SK-N-SH treated with all-trans-retinoic acid at 6 μM for 48 hours (cell line): ENCODE measurements at places on chromosomes 1 and 21.

DNA sequence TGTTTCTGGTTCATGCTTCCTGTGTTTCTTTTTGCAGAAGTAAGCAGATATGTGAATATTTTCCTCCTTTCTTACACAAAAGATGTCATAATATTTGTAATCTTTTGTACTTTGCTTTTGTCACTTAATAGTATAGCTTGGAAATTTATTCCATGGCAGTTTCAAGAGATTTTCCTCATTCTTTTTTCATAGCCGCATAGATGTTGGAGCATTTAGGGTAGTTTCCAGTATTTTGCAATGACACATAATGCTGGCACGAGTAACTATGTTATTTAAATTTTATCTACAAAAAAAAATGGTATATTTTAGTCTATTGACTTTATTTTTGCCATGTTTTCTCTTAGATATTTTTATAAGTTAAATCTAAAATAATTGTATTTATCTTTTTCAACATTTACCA is 40.7 kb downstream of the AGO3 start:
- no peak for ATAC-seq

DNA sequence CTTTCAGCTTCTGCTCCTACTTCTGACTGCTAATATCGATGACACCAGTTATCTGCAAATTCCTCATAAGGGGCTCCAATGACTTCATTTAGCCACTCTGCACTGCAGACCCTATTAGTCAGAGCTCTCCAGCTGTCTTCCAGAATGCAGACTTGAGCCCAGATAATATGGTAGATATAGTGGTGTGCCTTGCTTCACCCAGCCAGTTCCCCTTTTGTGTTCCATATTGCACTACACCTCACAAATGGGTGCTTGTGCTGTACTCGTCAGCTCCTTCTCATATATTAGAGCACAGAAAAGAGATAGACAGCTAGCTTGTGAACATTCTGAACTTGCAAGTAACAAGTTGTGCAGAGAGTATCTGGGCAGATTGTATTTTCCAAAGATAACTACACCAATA is 23.7 kb upstream of the COG2 start:
- ATAC-seq, result no peak

- no peak for ATAC-seq
These were observed 33.4 kb downstream of the MNDA start for GRCh38 chr1:158864595-158864994.

DNA sequence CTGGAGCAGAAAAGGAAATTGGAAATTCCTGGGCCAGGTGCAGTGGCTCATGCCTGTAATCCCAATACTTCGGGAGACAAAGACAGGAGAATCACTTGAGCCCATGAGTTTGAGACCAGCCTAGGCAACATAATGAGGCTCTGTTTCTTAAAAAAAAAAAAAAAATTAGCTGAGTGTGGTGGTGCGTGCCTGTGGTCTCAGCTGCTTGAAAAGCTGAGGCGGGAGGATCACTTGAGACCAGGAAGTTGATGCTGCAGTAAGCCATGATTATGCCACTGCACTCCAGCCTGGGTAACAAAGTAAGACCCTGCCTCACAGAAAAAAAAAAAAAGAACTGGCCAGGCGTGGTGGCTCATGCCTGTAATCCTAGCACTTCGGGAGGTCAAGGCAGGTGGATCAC is 56.7 kb downstream of the SRSF11 start:
- no peak for ATAC-seq

- no peak for ATAC-seq
These were observed 101.7 kb downstream of the ESRRG start for GRCh38 chr1:216621536-216621935.

DNA sequence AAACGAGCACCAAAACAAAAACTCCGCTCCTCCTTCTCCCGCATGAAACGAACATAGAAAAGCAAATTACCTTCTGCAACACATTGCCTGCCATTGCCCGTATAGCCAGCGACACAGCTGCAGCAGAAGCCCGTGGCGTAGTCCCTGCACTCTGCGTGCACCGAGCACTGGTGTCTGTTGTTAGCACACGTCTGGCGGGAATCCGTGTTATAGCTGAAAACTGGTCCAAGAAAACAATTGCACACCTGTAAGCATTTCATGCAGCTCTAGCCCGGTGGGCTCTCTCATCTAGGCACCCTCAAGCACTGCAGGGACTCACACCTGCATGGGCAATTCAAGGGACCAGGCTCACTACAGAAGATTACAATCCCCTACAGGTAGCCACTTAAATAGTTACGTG is 26.9 kb downstream of the NID1 start:
- no peak for ATAC-seq

- ATAC-seq, result peak; percentile 89
These were observed 22.7 kb downstream of the SLX9 start for GRCh38 chr21:44962403-44962966.

DNA sequence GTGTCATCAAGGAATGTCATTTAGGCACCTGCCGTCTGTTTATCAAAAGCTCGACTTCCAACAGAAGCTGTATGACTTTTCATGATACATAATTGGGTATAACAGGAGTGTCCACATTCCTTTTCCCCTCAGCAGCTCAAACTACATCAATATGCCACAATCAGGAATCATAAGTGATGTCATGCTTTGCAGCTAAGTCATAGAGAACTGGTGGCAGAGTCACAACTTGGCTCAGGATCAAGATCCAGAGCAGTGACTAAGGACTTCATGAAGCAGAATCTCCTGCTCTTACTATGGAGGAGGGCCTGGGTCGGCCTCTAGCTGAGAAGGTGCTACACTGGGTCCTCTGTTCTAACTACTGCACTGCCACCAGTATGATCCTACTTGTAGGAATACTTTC is 36.5 kb upstream of the AGBL4 start:
- ATAC-seq, result no peak

- ATAC-seq, result peak; percentile 92
These were observed at the start of gene NGF for GRCh38 chr1:115337633-115338456. NGF (minus strand) TSS chr1:115338249; CDS start chr1:115286795, 51,454 bp downstream.

GRCh38 chr1:181202986-181203555 is 114.6 kb downstream of the IER5 start:
- no peak for ATAC-seq

- no peak for ATAC-seq
These were observed 20.4 kb downstream of the THAP3 start for GRCh38 chr1:6645018-6645417.

- ATAC-seq, result peak; percentile 65
These were observed 27.8 kb downstream of the ECE1 start for GRCh38 chr1:21262293-21263051.

DNA sequence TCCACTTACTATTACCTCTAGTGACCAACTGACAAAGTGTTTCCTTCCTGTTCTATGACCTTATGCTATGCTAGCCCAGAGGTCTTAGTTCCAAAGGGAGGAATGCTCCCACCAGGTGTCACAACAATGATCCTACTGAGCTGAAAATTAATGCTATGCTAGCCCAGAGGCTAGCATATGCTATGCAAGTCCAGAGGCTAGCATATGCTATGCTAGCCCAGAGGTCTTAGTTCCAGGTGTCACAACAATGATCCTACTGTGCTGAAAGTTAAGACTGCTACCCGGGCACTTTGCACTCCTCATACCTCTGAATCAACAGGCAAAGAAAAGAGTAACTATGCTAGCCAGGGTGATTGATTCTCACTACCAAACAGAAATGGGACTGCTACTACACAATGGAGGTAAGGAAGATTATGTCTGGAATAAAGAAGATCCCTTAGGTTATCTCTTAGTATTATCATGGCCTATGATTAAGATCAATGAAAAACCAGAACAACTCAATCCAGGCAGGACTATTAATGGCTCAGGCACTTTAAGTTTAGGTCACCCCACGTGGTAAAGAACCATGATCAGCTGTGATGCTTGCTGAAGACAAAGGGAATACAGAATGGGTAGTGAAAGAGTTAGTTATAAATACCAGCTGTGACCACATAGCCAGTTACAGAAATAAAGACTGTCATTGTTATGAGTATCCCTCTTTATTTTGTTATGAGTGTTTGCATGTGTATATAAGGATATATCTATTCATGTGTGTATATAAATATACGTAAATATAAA is 114.1 kb downstream of the CSMD2 start:
- no peak for ATAC-seq

DNA sequence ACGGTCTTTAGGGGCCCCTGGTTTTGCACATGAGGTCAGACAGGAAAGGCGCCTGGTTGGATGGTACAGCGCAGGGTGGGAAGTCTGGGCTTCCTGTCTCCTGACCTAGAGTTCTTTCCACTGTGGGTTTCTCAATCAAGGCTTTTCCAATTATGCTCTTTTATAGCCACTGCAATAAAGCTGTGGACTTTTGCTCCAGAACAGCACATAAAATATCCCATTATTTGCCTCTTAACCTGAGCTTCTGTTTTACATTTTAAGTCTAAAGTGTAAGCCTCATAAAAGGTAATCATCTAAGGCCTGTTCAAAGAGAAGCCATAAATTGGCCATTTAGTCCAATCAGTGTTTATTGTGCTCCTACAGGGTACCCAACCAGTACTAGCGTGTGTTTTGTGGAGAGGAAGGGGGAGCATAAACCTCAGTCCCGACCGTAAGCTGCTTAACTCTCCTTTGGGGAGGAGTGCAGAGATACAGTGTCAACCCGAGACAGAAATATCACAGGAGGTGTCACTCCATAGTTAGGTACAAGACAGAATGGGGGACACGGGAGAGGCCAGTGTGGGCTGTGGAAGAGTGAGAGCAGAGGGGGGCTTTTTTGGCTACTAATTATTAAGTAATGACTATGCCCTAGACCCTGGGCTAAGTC is 270.0 kb downstream of the TRABD2B start:
- no peak for ATAC-seq

DNA sequence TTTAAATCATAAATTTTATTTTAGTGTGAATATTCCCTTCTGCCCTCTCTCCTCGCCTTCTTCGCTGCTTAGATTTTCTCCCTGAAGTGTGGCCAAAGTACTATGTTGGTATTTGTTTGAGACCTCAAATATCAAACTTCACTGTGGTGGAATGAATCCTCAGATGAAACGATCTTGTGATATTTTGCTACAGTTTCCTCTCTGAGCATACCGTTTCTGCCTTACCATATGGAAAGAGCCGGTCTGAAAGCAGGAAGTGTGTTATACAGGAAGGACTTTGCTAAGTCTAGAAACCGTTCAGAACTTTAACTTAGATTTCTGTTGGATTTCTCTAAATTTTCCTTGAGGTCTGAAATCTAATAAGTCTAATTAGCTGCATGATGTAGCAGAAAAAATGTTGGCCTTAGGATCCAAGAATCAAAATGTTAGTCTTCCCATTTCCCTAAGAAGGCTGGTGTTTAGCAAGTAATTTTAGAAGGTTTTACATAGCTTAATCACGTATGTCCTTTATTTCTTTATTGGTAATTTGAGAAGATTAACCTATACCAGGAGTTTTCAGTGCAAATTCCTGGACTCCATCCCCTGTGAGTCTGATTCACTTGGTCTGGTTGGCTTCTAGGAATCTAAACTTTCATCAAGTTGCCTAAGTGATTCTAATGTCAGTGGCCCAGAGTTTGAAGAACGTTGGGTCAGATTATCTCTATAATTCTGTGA is 30.7 kb downstream of the SDCCAG8 start:
- ATAC-seq, result peak; percentile 66

- ATAC-seq, result peak; percentile 94
These were observed 10.7 kb downstream of the FMOD start for GRCh38 chr1:203340112-203340790.

GRCh38 chr1:200518524-200518923 is 102.0 kb downstream of the KIF14 start:
- 0 out of 3 replicates have a peak, but pooled peaks have one; percentile 31 for ATAC-seq

- no peak for ATAC-seq
These were observed 48.1 kb upstream of the FNBP1L start for GRCh38 chr1:93399781-93400180.

- no peak for ATAC-seq
These were observed 55.2 kb downstream of the RNF187 start for GRCh38 chr1:228542376-228542775.

DNA sequence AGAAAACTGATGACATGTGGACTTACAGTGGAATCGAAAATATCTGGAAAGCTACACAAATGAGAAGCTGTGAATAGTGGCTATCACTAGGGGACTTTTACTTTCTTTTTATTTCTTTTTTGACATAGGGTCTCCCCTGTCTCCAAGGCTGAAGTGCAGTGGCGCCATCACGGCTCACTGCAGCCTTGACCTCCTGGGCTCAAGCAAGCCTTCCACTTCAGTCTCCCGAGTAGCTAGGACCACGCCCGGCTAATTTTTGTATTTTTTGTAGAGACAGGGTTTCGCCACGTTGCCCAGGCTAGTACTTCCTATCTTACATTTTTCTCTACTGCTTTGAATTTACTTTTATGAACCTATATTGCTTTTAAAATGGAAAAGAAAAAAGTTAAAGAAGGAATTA is 10.5 kb downstream of the TMEM35B start:
- no peak for ATAC-seq

DNA sequence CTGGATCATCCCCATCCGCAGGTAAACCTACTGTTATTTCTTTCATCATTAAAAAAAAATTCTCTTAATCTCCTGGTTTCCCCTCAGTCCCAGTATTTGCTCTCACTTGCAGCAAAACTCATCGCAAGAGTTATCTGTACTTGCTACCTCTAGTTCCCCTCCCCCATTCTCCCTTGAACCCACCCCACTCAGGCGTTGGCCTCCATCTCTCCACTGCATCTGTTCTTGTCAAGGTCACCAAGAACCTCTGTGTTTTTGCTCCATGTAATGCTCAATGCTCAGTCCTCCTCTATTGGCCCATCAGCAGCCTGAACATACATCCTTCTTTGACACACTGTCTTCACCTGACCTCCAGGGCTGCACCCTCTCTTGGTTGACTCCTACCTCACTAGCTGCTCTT is 4.6 kb downstream of the PKLR start:
- ATAC-seq, result no peak
